ENCODE measurements at places on chromosomes 12 and 14.

DNA sequence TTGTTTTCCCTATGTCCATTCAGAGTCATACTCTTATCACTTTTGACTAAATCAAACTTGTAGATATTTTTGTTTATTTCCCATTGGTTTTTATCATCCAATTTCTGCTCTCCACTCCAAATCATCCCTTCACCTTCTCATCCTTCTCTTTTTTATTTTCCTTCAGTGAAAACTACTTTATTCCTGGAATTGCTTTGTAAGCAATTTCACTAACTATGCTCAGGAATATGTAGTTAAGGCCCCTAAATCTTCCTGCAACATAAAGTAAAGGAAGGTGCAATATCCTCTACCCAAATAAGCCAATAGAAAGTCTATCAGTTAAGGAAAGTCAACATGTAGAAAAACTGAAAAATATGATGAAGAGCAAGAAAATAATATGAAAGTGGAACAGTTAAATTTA lies 308.4 kb downstream of the SEC23A start:
- no peak for DNase-seq

DNA sequence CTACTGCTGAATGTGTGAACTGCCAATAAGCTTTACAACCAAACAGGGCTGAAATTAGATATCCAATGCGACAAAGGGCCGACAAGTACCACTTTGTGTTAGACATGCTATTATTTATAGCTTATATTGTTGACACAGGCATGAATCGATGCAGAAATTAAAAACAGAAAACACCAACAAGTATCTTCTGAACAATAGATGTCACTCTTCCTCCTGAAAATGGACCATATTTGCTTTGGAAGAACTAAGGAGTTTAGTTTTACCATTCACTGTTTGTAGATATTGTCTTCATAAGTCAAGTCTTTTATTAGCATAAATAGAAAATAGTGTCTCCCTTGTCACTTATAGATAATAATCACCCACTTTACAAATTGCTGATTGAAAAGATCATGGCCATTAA lies 86.5 kb downstream of the LRIG3 start:
- DNase-seq = no peak

DNA sequence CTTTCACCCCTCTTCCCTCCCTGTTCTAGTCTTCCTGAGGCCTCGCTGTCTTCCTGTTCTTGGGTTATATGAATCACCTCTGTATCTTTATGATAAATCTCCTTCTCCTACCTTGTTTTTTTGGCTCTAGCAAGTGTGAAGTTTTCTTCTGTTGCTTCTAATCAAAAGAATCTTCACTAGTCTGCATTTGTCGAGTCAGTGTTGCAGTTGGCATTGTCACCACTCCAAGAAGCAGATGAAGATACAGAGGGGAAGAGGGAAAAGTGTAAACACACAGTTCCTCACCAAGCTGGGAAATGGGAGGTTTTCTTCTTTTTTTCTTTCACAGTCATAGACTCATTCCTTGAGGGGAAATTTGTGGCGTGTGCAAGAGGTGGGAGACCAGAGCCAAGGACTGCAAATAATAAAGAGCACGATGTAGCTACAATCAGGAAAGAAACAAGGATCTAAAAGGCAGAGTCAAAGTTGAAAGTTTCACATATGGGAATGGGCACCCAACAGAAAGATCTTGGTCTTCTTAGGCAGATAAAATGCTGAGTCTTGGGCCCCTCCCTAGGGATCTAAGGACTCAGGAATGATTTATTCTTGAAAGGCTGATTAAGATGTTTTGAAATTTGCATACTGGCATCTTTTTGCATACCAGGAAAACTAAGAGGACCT lies 22.2 kb upstream of the PRICKLE1 start:
- peak; percentile 12 for DNase-seq

DNA sequence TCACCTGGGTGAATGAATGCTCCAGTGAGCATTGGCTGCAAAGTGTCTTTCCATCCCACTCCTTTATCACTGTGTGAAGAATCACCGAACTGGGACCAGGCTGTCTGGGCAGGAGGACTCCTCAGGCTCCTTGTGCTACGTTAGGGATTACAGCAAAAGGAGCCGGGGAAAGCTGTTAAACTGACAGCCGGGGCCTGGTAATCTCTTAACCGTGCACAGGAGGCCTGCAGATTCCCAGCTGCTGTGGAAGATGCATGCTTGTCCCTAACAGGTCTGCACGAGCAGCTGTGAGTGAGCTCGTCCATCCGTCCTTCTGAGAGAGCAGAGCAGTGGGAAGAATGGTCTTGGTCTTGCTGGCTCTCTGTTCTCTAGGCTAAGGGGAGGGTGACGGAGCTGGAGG lies 231.5 kb downstream of the AACS start:
- DNase-seq = no peak

GRCh38 chr12:11651381-11651780 lies 1.9 kb downstream of the ETV6 start:
- DNase-seq = no peak

- DNase-seq = peak; percentile 36
These were observed at the start of gene GRIP1 for GRCh38 chr12:66678338-66679275. GRIP1 (minus strand) TSS chr12:66679076; CDS start chr12:66678904, 172 bp downstream.

- DNase-seq = peak; percentile 75
These were observed 2.6 kb upstream of the BCL11B start for GRCh38 chr14:99274346-99275221.

- DNase-seq = peak; percentile 25
These were observed 239.7 kb downstream of the BCAT1 start for GRCh38 chr12:24709216-24709615.

DNA sequence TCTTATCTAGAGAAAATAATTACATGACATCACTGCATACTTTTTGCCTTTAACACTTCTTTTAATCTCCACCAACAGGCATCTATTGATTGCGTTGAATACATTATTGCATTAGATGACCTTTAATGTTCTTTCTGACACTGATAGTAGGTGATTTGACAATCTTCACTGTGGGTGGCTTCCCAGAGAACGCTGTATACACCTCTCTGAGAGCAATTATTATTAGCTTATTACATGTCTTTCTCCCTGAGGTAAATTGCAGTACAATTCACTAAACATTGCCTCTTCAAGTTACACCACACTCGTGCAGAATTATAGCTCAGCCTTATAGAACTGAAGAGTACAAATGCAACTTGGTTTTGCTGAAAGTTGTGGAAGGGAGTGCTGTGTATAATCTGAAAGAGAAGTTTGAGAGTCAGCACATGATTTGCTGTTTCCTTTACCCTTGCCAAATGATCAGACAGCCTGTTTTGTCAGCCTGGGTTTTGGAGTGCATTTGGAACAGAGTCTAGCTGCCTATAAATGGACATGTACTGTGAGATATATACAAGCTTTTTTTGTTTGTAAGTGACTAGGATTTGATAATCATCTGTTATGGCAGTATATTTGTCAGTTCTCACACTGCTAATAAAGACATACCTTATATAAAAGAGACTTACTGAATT lies 369.2 kb downstream of the CCER1 start:
- DNase-seq = no peak

GRCh38 chr14:69754487-69754886 lies 12.5 kb upstream of the SRSF5 start:
- DNase-seq = no peak

GRCh38 chr14:68178282-68178681 lies 358.7 kb downstream of the RAD51B start:
- DNase-seq = peak; percentile 70

DNA sequence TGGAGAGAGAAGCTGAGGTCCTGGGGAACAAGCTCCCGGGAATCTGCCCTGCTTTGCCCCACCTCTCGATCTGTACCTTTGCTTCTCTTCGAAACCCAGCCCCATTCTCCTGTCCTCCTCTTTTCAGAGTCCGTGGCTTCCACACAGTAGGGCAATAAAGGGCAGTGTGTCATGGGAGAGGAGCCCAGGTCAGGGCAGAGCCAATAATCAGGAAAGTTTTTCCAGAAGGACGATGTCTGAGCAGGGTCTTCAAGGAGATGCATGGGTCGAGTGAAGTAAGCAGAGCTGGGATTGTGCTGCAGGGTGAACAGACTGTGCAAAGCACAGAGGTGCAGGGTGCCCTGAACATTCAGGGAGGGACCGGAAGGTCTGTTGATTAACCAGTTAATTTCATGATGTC lies 22.1 kb upstream of the SERPINA4 start:
- DNase-seq = no peak

DNA sequence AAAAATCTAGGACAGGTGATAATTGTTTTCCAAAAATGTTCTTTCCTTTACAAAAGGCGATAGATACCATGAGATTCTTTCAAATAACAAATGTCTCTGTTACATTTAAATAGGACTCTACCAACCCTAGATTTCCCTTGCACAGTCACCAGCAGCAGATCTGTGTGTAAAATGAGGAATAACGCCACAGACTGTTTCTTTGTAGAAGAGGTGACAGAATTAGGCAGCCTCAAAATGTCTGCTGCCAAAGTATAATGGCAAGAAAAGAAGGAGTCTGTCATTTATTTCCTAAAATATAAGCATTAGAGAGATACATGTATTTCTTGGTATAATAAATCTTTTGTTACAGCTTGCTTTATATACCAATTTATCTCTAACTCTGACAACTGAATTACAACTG lies 8.5 kb upstream of the SRGAP1 start:
- no peak for DNase-seq

- peak; percentile 66 for DNase-seq
These were observed 2.9 kb upstream of the PTHLH start for GRCh38 chr12:27975222-27976136.

DNA sequence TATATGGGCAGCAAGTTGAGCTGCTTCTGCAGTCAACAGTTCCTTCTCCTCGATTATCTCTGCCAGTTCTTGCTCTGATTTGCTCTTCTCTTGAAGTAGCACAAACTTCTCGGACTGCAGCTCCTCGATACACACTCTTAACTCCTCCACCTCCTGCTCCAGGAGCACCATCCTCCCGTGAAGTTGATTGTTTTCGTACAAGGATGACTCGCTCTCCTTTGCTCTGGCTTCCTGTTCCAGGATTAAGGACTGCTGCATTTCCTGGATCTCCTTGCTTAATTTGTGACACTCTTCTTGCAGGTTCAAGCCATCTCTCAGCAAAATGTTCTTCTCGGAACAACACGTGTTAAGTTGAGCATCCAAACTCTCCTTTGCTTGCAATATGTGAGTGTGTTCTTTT lies 56.2 kb upstream of the VPS33A start:
- peak; percentile 38 for DNase-seq

DNA sequence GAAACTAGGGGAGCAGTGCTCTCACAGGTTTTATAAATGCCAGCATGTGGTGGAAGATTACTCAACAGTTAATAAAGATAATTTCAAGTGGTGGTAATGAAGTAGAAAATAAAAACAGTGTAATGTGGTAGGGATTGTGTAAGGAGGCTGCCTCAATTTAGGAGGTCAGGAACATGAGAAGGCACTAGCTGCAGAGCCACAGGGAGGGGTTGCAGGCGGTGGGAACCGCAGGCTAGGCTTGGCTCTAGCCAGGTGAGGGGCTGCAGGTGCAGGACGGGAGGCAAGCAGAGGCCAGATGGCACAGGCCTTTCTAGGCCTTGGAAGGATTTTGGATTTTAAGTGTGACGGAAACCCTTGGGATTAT lies 768 bp downstream of the METTL25 start:
- peak; percentile 1 for DNase-seq

- DNase-seq = no peak
These were observed 190.4 kb downstream of the NTF3 start for GRCh38 chr12:5622280-5622679.

DNA sequence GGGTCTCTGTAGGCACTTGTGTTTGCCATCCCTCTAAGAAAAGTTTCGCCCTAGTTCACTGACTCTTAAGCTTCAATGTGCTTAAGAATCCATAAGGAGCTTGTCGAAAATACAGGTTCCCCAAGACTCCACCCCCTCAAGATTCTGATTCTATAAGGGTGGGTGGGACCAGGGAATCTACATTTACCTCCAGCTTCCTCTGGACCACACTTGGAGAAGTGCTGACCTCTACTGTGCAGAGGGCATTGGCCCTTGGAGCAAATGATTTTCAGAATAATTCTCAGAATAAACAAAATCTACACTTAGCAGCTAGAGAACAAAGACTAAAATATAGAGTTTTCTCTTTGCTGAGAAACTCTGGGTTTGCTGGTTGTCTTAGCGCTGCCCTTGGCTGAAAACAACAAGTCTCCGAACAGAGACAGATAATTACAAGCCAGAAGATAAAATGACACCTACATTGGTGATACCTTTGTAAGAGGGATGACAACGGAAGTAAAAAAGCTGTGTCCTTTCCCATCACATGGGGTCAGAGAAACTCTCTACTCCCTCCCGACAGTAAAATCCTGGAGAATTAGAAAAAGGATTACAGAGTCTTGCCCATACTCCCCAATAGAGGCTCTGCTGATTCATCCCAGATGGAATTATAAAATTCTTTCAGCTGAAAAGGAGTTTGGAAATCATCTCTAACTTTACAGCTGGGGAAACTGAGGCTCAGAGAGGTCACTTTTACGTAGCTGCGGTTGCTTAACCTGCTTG lies 4.8 kb downstream of the TGFB3 start:
- no peak for DNase-seq

- peak; percentile 2 for DNase-seq
These were observed 45.6 kb downstream of the STAB2 start for GRCh38 chr12:103632554-103633216.

Data from astrocyte (in vitro differentiated cells and primary cell).